ENCODE measurements at places on chromosomes 7 and 10.
A peak's percentile ranks its signal among the peaks of the same experiment; 100 is the strongest.

DNA sequence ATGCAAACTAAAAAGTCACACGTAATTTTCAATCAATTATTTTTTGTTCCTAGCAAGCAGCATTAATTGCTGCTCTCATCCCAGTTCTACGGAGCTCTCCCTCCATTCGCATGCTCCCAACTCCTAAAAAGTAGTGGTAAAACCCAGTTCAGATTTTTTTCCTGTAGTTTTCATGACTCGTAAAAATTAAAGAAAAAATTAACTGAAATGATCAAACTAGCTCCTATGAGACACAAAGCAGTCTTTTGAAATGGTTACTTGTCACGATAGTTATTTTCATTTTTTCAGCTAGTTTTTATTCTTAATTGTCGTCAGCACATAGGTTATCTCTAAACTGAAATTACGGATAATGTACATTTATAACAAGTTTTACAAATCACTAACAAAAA, 1.8 kb downstream of the HNRNPA2B1 start:
- DNase-seq, result no peak

GRCh38 chr10:71409516-71410104, 12.9 kb downstream of the CDH23 start:
- DNase-seq, result no peak

- no peak for DNase-seq
Measured at GRCh38 chr7:47726047-47726726, 144.3 kb upstream of the TNS3 start.

DNA sequence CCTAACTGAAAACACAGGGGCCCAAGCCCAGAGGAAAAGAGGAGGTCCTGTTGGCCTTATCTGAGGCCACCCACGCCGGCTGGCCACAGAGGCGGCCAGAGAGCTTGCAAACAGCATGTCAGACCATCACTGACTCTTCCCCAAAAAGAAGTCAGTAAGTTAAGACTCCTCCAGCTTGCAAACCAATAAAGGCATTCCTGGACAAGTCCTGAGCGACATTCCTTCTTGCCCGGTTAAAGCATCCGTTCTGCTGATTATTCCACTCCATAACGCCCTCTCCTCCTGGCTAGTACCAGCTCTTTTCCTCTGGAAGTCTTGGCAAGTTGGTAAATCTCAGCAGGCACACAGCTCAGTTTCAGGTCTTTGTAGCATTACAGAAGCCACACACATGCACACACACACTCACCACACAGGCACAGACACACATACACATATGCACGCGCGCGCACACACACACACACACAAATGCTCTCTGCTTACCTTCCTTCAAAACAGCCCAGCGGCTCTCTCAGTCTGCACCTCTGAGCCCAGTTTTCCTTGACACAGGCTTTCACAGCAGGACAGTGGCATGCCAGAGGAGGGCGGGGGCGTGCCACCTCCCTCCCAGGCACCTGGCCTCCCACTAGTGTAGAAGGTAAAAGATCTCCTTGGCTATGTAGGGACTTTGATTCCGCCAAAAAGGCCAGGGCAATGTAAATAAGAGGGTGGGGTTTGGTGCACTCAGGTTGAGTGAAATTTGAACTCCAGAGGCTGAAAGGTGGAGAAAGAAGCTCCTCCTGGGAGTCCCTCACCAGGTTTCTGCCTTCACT, 201.4 kb downstream of the TNS3 start:
- no peak for DNase-seq

DNA sequence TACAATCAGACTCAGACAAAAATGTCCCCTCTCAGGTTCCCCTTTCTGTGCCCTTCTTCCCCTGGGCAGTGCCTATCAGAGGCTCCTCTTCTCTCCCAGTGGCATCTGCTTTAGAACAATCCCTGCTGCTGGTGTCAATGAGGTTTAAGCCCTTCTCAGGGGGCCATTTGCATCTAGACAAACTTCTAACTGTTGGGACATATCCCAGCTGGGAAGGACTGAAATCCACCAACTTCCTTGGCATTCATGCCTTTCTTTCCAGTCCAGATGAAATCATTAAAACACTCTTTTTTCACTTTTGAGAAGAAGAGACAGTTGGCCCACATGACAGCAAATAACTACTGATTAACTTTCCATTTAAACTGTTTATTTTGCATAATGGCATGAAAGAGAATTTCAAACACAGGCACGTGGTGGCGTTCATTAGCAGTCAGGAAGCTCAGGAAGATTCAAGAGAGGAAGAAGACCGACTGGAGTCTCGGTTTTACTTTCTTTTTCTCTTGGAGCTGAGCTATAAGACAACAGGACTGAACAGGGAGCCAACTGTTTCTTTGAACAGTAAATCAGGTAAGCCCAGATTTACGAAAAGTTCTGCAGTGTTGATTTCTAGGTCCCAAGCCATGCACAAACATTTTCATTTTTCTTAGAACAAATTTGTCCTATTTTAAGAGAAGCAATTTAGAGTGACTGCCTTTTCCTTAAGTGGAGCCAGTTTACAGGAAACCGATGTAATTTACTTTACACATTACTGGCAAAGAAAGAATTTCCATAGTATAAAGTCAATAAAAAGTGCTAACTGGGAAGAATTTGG, at the start of gene GIMAP2:
TSS of gene GIMAP2 (plus strand) at position 488 of the 811 bp plus-strand sequence. CDS start 1,354 bp downstream, outside the sequence.
- DNase-seq, result peak; percentile 70
